ENCODE measurements at places on chromosomes 4 and X.

DNA sequence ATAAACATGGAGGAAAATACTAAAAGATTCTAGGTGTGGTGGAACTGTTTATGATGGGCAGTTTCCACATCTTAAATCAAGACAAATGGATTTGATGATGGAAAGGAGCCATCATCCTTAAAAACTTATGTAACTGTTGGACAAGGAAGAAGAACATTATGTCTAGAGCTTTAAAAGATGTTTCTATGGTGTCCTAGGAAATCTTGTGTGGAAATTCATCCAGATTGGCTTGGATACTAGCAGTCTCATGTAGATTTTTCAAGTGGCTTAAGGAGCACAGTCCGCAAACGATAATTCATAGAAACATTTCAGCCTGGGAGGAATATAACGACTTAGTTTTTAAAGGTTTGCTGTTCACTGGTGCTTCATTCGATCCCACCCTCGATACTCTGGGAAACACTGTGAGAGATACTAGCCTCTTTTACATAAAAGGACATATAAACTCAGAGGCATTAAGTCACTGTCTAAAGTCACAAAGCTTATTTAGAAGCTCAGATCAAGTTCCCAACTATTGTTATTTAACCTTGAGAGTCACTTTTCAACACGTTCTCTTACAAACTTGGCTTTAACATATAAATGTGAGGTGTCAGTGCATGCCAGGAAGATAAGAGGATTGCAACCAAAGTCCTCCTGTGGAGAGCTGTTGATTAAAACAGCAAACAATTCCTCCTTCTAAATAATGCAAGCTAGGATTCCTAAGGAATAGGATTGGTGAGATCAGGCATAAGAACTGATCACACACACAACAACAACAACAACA lies 135.7 kb upstream of the SCML1 start:
- DNase-seq = no peak

DNA sequence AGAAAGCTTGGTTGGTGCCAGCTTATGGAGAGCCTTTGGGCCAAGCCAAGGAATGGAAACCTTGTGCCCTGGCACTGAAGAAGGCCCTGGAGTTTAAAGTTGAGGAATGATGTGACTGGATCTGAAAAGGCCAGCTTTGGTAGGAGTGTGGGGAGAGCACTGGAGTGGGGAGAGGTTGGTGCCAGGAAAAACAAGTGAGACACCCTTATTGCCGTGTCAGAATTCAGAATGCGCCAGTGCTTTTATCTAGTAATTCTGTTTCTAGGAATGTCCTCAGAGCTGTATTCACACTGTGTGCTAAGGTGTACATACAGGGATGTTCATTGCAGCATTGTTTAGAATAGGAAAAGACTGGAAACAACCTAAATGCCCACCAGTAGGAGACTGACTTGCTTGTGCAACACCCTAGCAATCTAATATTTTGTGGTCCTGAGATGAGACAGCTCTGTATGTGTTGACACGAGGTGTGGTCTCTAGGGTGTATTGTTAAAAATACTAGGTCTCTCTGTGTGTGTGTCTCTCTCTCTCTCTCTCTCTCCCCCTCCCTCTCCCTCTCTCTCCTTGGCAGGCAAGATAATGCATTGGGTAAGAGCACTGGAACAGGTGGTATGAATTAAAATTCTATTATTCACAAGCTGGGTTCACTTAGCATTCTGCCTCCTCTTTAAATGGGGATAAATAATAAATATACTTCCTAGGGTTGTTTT lies 107.8 kb downstream of the GATB start:
- DNase-seq = no peak

- DNase-seq = peak; percentile 90
Measured at GRCh38 chr4:128354205-128354821, 66.7 kb upstream of the PGRMC2 start.

GRCh38 chrX:151176231-151176750 lies at the start of gene GPR50:
TSS of gene GPR50 (plus strand) at chrX:151176584. CDS start at chrX:151176722, 138 bp downstream.
- DNase-seq = peak; percentile 56

GRCh38 chrX:33138677-33139249 lies 72.6 kb downstream of the DMD start:
- DNase-seq = no peak

- DNase-seq = no peak
Measured at GRCh38 chrX:108344216-108344615, 94.0 kb downstream of the COL4A6 start.

GRCh38 chrX:64186974-64187761 lies 18.3 kb downstream of the AMER1 start:
- no peak for DNase-seq

DNA sequence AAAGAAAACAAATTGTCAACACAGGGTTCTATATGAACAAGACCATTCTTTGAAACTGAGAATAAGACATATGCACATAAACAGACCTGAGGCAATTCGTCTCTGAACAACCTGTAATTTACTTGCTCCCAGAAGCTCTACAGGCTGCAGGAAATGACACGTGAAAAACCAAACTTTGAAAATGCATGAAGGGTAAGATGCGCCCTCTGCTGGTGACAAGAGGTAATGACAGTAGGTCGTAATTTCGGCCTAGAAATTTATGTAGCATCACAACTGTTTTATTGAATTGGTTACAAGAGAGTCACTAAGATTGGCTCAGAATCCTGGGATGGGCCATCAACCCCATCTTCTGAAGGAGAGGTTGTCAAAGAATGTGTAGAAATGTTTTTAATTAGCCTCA lies 276.5 kb downstream of the PPP4R3C start:
- DNase-seq = peak; percentile 84

DNA sequence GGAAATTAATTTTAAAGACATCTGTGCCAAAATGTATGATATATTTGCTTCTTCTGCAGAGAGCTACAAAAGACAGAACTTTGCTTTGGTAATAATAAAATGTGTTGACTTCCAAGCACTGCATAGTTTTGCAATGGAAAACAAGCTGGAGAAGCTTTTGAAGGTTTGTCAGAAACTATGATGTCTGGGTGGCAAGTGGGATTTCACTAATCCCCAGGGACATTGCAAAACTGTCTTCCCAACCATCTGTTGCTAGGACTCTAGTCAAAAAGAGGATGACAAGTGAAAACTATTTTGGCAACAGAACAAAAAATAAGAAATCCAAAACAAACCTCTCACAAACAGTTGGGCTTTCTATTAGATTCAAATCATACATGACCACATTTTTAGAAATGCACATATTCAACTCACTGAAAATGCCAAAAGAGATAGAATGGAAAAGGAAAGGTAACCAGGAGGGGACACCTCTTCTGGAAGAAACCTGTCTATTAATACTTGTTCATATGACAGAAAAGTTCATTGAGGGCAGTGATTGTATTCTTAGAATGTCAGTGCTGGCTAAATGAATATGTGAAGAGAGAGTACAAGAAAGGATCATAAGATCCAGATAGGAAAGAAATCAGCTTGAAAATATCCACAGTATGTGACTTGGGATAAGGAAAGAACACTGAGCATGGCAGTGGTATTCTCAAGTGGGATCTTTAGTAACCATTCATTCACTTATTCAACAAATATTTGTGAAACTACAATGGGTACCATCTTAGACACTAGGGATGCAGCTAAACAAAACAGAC lies 228.0 kb downstream of the RASL11B start:
- no peak for DNase-seq

DNA sequence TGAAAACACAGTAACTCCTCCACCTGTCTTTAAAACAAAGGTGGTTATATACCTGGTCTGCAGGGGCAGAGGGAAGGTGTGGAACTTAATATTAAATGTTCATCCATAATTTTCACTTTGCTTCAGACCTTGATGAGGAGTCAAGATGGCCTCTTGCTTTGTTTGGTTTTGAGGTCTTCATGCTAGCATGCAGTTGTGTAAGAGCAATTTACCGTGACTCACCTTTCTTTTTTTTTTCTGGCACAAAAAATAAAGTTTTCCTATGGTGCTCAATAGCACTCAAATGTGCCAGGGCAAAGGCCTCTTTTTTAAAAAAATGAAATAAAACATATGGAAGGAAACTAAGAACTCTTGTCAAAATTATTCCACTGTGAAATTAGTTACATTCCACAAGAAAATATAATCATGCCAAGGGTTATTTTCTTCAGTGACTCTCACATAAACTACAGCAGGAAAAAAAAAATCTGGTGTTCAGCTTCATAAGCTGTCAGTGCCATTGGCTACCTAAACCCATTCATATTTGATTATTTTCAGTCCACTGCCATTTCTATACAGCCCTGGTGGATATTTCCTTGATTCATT lies 128.2 kb downstream of the SLC7A11 start:
- DNase-seq = no peak

- DNase-seq = no peak
Measured at GRCh38 chrX:252957-253291, 28.3 kb upstream of the PLCXD1 start.

DNA sequence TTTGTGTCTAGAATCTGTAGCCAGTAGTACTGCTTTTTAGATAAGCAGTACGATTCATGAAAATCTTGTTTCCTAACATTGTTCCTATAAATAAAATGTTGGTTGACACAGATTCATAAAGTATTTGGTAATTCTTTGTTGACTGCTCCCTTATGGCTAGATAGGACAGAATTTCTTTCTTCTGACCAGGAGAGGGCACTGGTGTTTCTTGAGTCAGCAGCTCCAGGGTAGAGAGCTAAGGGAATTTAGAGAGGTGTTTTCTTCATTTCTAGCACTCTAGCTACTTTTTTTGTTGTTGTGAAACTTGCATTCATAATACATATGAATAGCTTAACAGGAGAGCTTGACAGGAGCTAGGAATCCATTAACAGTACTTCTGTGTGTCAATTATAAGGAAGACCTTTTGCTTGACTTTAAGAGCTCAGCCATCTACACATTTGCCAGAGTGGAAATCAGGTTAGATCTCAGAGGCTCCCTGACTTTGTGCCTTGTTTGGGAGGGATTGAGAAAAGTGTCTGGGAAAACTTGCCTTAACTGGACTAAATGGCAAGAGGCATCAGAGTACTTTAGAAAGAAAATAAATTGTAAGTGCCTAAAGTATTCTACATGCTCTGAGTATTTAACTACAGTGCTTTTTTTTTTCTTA lies 756.1 kb downstream of the SH3BGRL start:
- DNase-seq = peak; percentile 54

DNA sequence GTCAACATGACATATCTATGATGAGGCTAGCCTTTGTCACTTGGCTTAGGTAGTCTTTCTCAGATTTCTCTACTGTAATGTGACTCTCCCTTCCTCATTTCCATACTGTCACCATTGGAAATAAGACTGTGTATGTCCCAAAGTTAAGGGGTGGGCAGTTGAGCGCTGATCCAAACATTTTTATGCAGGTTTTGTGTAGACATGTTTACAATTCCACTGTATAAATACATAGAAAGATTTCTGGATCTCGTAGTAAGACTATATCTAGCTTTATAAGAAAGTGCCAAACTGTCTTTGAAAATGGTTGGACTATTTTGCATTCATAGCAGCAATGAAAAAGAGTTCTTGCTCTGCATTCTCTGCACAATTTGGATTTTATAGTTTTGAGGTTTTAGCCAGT lies 227.2 kb downstream of the GPM6A start:
- DNase-seq = no peak

- peak; percentile 80 for DNase-seq
Measured at GRCh38 chr4:165612936-165613335, 234.1 kb downstream of the CPE start.

- peak; percentile 30 for DNase-seq
Measured at GRCh38 chr4:56908206-56909085, 746 bp downstream of the REST start.

Data from NCI-H69 (cell line).